ENCODE measurements at places on chromosomes 6 and 20.

GRCh38 chr6:163530406-163530805 lies 115.9 kb downstream of the QKI start:
- DNase-seq, result no peak

DNA sequence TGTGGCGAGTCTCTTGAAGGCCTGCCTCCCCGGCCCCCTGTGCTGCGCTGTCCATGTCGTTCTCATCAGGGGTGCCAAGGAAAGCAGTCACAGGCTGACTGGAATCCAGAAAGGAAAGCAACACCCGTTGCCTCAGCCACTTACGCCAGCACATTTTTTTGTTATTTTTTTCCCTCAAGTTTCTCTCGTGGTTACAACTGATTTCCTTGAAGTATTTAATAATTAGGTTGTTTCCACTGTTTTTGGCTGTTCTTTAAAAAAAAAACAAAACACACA lies 17.9 kb upstream of the SLC22A1 start:
- DNase-seq, result no peak

DNA sequence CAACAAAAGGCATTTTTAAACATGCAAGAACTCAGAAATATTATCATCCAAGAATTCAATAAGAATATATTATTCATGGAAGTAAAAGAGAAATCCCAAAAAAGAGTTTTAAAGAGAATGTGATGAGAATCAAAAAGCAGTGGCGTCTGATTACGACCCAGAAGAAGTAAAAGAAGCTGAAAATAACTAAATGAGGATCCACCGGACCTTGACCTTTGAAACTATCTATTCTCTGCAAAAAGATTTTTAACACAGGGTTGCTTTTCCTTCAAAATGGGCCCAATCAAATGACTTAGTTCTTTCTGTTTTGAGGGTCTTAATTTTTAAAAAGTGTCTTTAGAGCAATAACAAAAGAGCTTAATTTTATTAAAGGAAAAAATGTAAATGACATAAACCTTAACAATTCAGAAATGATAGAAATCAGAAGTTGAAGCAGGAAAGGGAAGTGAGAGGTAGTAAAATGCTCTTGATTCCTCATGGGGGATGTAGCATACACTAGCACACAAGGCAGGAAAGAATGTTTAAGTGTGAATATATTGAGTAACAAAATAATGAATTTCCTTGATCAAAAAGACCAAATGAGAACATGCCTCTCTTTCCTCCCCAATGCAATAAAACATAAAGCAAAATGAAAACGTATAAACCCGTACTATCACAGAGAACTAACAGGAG lies 223.1 kb upstream of the PRDM1 start:
- no peak for DNase-seq

DNA sequence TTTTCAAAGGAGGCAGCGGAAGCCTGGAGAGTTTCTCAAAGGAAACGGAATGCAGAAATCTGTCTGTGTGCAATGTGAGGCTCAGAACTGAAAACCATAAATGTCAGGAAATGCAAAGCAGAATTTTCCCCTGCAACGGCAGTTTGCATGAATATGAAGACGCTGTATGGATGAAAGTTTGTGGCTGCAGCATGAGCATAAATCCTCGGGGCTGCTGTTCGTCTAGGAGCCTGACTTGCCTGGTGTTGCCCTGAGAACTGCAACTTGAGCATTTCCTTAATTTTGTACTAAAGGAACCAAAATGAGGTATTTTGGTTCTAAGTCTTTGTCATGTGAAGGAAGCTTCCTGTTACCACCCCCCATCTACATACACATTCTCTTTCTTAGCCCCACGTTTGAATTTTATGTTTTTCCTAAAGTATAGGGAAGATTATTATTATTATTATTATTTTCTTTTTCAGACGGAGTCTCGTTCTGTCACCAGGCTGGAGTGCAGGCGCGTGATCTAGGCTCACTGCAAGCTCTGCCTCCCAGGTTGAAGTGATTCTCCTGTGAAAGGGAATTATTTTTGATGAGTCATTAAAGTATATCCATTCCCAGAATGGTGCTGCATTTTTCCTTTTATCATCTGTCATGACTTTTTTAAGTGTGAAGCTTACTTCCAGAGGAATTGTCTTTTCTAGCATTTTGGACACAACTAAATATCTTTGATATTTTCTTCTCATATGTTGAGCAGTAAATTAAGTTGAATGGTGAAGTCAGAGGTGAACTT lies 33.1 kb downstream of the MTHFD1L start:
- DNase-seq, result no peak

- no peak for DNase-seq
Observed at GRCh38 chr20:41011551-41012067, 17.0 kb upstream of the TOP1 start.

GRCh38 chr6:112214739-112215269 lies 39.6 kb downstream of the LAMA4 start:
- DNase-seq, result no peak

Data from left lobe of liver (tissue), 2 donors.